Sciatic nerve (tissue), 2 donors: ENCODE measurements at places on chromosomes 2 and 18. TPM values are rescaled to one million over a fixed set of nuclear protein-coding genes. Genes with fewer than 3 reads are reported as not detected.

Gene ESPNL
- total RNA-seq = not detected

Gene CPLX4
- total RNA-seq = not detected

Gene DUSP11
- 23.1 TPM for total RNA-seq

Gene NT5C1B
- total RNA-seq = not detected

Gene FEZ2
- 89.8 TPM for total RNA-seq

Gene UGT1A7
- total RNA-seq = not detected

Gene NRP2
- 316 TPM for total RNA-seq

Gene SERPINB11
- not detected for total RNA-seq

DNA sequence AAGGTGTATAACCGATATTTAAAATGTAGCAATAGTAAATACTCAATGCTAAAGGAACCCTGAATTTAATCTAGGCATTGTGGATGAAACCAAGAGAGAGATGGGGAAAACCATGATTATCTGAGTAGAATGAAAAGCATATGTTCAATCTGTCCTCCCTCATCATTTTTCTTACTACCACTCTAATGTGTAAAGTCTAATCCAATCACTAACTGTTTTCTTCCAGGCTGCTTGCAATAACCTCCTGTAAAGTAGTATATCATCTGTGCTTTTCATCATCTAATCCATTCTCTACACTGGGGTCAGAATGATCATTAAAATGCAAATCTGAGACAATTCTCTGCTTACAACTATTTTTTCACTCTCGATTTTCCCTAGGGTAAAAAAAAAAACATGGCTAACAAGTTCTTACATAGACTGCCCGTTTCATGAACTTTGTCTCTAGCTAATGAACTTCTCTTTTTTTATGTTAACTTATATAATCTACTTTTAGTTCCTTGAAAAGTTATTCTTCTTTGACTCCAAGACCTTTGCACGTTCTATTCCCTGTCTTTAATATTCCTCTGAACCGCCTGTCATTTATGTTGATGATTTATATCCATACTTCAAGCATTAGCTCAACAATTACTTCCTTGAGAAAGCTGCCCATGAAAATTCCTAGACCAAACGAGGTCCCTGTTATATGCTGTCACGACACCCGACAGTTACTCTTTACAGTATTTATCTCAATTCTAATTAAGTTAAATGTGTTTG lies 94.7 kb upstream of the SLC8A1 start:
- DNase-seq = no peak

DNA sequence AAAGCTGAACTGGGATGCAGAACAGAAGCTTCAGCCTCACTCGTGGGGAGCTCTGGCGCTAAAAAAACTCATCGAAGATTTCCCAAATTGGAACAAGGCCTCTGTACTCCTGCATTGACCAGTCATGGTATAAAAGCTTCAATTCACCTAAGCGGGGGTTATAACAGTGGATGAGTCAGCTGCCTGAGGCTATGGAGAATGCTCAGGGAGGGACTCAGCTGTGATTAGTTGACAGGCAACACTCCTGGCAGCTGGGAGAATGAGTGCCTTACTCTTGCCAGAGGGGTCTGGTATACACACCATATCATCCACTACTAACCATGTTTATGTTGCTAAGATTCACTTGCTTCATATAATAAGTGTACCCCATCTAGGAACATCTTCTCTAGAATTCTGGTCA lies 350.6 kb upstream of the VRK2 start:
- DNase-seq = no peak

DNA sequence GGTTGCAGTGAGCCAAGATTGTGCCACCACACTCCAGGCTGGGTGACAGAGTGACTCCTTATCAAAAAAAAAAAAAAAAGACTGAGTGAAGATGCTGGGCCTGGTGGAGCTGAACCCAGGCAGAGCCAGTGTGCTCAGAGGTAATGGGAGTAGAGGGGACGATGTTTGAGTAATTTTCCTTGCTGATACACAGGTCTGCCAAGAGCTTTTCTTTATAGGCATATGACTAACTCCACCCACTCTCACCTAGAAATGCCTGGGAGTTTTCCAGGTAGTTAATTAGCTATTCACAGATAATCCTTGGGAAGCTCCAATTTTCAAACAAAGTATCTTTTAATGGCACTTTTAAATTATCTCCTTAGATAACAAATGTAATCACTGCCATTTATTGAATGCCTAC lies 33.4 kb upstream of the ACSL3 start:
- DNase-seq = no peak

DNA sequence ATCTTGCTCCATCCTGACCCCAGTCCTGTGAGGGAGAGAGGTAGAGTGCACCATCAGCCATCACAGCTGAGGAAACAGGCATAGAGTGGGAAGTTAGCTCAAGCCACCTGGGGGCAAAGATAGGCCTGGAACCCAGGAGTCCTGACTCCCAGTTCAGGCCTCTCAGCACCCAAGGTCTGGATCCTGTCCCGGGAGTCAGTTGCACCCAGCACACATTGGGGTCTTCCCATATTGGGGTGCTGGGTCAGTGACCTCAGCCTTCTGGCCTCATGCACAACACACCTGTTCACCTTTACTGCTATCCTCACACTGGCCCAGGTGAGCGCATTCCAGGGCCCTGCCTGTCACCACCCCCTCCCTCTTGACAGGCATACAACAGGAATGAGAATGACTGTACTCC lies 24.7 kb downstream of the ST8SIA5 start:
- no peak for DNase-seq

GRCh38 chr18:39057423-39058064 lies 1491.9 kb upstream of the CELF4 start:
- DNase-seq = no peak

DNA sequence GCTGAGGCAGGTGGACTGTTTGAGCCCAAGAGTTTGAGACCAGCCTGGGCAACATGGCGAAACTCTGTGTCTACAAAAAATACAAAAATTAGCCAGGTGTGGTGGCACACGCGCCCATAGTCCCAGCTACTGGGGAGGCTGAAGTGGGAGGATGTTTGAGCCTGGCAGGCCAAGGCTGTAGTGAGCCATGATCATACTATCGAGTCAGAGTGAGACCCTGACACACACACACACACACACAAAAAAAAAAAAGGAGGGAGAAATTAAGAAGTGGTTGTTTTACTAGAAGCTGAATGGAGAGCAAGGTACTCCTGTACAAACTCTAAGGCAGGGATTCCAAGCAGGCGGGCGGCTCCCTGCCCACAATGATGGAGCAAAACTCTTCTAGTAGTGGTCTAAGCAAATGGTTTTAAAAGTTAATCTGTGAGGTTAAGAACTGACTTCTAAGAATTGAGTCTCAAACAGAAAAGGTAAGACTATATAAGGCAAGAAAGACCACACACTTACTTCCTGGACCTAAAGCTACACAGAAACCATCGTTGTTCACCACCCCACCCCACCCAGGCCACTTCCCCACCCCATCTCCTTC lies 2.6 kb downstream of the ANKRD44 start:
- no peak for DNase-seq

GRCh38 chr2:3534251-3534814 lies 15.0 kb upstream of the ADI1 start:
- no peak for DNase-seq

DNA sequence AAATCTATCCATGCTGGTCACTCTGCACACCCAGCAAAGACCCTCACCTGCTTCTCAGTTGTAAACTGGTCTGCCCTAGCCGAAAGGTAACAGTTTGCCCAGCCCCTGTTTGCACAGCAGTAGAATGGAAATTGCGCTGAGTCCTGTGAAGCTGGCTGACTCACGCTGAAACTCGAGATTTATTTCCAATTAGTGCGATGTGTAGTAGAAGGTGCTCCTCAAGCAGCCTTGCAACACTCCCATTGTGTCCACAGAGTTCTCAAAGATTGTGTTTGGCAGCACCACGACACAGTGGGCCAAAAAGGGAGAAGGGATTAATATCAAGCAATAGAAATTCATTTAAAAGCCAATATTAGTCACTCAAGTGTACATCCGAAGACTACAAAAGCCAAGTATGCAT lies 21.7 kb upstream of the APCDD1 start:
- DNase-seq = no peak

GRCh38 chr18:24064391-24065100 lies 50.0 kb downstream of the TTC39C start:
- no peak for DNase-seq

DNA sequence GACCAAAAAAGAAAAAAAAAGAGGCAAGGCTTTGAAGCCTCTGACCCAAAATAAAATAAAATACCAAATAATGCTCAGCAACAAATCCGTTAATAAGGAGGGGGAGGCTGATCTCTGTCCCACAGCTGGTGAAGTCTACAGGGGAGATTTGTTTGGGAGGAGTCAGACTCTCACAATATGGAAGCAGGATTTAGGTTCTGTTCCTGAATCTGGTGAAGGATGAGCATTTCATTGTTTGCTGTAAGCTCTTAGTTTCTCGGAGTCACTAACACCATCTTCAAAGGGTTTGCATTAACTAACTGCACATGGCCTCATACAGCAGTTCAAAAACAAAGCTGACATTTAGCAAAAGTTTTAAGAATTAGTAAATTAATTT lies 339.4 kb upstream of the TNP1 start:
- no peak for DNase-seq

DNA sequence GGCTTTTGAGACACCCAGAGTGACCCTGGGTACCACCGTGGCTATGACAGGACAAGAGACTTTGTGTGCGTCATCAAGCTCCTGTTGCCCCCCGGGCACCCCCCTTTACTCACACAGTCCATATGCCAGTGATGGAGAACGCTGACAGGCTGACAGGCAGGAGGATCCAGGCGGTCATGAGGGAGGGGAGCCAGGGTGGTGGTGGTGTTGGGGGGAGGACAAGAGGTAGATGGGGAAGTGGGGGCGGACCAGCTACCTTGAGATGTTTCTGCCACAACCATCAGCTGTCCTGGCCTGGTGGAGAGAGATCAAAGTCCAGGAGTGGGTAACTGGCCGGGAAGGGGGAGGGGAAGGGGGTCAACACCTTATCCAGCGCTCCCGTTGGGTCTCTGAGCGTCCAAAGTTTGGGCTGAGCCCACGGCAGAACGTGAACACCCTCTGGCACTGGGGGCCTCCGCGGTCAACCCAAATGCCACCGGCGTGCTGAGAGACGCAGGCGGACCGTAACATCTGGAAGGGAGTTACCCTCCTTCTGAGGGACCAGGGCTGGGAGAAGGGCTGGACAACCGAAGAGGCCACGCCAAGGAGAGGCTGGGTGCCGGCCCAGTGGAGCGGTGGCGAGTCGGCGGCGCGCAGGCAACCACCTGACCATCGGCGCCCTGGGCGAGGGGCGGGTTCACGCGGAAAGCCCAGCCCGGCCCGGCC lies 575 bp downstream of the TMEM150A start:
- peak; percentile 85 for DNase-seq

DNA sequence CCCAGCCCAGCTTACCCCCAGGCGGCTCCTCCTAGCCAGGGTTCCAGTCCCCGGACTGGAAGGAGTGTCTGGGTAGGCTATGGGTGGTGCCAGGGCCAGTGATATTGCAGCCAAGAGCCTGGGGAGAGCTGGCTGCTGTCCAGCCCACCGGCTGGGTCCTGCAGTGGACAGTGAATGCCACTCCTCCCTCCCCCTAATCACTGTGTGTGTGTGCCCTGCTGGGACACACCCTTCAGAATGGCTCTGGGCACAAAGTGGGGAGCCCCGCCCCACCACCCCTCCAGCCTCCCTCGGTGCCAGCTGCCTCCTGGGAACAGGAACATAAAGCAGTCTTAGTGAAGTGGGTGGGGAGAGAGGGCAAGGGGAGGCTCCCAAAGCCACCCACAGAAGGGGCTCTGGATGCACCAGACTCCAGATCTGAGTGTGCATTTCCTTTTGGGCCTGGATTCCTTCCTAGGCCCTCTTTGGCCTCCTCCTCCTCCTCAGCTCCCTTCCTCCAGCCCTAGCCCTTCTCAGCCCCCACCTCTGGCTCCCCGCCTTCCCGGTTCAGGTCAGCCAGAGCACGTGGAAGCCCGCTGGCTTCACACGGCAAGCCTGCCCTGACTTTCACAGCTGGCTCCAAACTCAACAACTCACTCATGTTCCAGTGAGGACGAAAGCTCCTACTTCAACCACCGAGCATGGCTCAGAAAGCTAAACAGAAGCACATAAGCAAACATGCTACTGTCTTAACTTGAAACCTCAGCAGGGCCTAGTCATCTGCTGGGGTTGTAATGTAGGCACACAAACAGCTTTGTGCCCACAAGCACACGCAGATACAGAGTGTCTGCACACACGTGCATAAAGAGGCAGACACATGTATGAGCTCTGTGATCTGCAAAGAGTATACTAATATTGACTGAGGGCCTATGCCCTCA lies 209.2 kb upstream of the SMAD2 start:
- no peak for DNase-seq

- DNase-seq = no peak
Observed at GRCh38 chr2:154882725-154883124, 184.2 kb downstream of the KCNJ3 start.

GRCh38 chr2:180474716-180475115 lies 467.6 kb upstream of the CWC22 start:
- no peak for DNase-seq

DNA sequence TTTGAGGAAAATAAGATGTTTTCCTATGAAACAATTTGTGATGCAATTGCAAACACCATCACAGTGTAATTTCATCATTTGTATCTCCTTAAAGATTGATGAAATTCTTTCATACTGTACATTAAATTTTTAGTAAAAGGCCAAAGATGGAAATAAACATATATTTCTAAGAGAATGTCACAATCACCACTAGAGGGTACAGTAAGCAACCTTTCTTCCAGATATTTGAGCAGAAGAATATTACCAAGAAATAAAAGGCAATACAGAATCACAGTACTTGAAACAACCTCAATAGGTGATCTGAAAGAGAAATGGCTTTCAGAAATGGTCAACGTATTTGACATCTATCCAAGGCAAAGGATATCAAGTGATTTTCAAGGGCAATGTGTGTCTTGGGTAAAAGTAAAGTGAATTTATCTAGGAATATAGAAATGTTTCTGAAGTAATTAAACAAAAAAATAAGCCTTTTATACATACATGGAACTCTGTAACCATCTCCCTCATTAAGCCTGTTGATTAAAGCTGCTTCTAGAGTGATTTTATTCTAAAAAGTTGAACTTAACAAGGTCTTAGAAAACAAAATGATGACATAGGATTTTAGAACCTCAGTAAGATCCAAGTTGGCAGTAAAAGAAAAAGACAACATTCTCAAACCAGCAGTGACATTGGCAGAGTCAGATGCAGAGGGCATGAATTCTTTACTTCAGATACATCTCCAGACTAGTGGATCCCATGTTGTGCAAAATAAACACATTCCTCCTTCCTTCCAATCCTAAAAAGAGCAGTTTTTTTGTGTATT lies 90.3 kb upstream of the SESTD1 start:
- no peak for DNase-seq

DNA sequence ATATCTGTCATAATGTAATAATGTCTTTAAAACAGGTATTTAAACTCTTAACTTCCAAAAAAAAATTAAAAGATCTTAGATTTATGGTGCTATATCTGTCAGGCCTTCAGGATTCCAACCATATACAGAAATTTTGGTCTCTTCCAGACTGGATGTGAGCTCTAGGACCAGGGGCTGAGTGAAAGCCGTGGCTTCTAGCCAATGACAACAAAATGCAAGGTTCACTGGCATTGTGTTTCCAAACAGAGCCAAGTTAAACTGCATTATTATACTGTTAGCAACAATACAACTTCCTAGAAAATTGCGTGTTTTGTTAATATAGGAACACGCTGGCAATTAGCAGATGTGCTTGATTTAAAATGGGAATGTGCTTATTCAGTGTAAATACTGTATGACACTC lies 809.8 kb upstream of the SOX11 start:
- DNase-seq = no peak

- DNase-seq = no peak
Observed at GRCh38 chr2:96729748-96730147, 10.1 kb downstream of the LMAN2L start.
